Naive thymus-derived CD8-positive, alpha-beta T cell (primary cell): ENCODE measurements at places on chromosomes 5 and 9. TPM values are rescaled to one million over a fixed set of nuclear protein-coding genes. Genes with fewer than 3 reads are reported as not detected.

- DNase-seq = no peak
Observed at GRCh38 chr9:110650261-110650660, 18.3 kb upstream of the MUSK start.

GRCh38 chr5:71932131-71932654, 175.1 kb upstream of the MAP1B start:
- DNase-seq = no peak

SCGB3A2 gene
- not detected for total RNA-seq

- no peak for DNase-seq
Observed at GRCh38 chr5:75138689-75139088, 86.3 kb upstream of the GCNT4 start.

RUSC2 gene
- 1.5 TPM for total RNA-seq

GRCh38 chr5:150627731-150628545, 12.5 kb upstream of the SYNPO start:
- DNase-seq = no peak

GRCh38 chr9:121486043-121486442, 13.6 kb downstream of the GGTA1 start:
- no peak for DNase-seq

KIF12 gene
- total RNA-seq = not detected

DNA sequence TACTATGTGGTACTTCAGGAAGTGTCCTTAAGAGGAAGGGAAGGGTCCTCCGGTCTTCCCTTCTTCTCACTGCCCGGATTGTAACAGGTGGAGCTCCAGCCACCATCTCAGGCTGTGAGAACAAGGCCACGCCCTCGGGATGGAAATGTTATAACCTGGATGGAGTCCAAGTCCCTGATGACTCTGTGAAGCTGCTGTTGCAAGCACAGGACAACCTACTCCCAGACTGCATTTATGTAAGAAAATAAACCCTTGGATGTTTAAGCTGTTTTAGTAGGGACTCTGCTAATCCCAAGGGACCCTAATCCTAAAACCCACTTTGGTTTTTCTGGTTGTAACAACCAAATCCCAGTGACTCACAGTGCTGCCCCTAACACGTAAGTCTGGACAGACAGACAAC, 221.6 kb downstream of the ACTL7B start:
- DNase-seq = no peak

LIX1 gene
- not detected for total RNA-seq

TRPM3 gene
- total RNA-seq = not detected

- DNase-seq = no peak
Observed at GRCh38 chr5:68548959-68549676, 333.6 kb downstream of the PIK3R1 start.

- DNase-seq = no peak
Observed at GRCh38 chr9:136823136-136824046, 15.6 kb downstream of the RABL6 start.

GRCh38 chr9:95609426-95609825, 92.7 kb upstream of the PTCH1 start:
- DNase-seq = no peak

DNA sequence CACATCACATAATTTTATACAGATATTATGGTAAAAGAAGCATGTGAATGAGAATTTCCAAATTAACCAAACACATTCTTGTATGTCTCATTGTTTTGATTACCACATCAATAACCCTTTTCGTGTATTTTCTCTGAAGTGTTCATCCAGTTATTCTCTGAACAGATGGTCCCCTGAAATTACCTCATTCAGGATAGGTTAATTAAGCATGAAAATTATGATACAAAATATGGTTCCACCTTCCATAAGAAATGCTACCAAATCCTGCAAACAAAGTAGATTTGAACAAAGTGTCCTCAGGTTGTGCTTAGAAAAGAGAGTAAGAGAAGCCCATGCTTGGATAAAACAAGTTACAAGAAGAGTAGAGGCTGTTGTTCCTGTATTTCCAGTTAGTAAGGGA, 83.1 kb upstream of the LMNB1 start:
- no peak for DNase-seq

PCDHA1 gene
- total RNA-seq = not detected

- DNase-seq = no peak
Observed at GRCh38 chr5:2298781-2299180, 416.1 kb upstream of the IRX4 start.

FLT4 gene
- total RNA-seq = 40.6 TPM

- no peak for DNase-seq
Observed at GRCh38 chr9:31745468-31745867, 639.0 kb upstream of the ACO1 start.

GRCh38 chr9:99822109-99822805, 572 bp downstream of the NR4A3 start:
- peak; percentile 47 for DNase-seq

DNA sequence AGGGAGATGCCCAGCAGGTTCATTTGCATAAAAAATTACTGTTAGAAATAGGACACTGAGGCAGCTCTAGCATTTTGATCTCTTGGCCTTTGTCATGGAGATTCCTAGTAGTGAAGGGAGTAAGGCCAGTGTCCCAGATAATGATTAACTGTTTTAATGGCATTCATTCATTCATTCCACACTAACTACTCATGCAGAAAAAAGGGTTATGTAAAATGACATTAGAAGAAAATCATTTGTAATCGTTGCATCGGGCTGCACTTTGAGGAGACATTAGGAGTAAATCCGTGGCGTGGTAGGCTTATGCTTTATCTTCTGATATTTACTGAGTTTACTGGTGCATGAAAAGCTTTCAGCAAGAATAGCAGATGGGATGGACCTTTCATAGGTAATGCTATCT, 82.6 kb upstream of the GRHPR start:
- no peak for DNase-seq

DNA sequence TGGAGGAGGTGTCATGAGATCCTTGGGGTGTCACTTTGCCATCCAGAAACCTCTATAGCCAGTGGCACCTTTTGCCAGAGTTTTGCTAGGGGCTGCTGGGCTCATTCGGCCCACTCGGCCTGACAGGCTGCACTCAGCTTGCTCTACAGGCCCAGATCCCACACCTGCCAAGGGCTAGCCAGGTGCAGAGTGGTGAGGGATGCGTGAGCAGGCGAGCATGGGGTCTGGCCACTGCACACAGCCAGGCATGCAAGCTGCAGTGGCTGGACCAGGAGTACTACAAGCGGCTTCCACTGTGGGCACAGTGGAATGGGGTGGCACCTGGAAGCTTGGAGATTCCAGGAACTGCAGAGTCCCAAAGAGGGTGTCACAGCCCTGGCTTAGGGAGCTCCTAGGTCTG, 372.7 kb downstream of the CHSY3 start:
- DNase-seq = no peak

DNA sequence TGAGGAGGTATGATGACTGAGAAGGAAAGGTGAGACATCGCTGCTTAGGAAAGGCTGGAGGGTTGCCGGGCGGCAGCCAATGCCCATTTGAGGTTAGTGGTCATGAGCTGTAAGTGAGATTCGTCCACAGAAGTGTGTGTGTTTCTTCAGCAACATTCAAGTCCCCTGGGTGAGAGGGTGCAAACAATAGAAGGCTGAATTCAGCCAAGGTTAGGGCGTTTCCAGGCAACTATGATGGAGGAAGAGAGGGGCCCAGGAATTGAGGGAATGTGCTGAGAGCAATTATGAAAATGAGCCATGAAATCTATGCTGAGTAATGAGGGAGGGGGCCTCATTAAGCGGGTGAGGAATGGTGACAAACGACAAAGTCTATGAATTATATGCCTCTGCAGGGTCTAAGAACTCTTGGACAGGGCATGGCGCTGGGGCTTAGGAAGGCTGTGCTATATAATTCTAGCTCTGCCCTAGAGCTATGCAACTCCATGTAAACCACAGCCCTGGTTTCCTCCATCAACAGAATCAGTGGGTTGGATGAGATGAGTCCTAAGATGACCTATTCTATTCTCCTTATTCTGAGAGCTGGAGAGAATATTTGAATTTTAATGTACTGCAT, 96.0 kb downstream of the SLIT3 start:
- DNase-seq = no peak

GARIN3 gene
- total RNA-seq = not detected

GRCh38 chr9:107639426-107639825, 149.9 kb upstream of the KLF4 start:
- DNase-seq = no peak

DNA sequence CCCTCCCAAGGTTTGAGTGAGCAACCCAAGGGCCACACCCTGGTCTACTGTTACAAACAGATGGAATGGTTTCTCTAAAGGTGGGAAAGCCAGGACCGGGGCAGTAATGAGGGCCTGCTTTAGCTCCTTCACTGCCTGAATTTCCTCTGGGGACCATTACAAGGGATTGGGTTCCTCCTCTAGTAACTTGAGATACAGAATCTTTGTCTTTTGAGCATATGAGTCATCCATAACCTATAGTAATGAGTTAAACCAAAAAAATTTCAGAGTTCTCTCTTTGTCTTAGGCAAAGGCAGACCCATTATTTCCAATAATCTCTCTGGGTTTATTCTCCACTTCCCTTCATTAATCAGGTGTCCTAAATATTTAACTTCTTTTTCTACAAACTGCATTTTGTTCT, 618.8 kb downstream of the HINT1 start:
- DNase-seq = no peak

SMIM15 gene
- total RNA-seq = 39.4 TPM

SLC6A18 gene
- total RNA-seq = not detected

DNA sequence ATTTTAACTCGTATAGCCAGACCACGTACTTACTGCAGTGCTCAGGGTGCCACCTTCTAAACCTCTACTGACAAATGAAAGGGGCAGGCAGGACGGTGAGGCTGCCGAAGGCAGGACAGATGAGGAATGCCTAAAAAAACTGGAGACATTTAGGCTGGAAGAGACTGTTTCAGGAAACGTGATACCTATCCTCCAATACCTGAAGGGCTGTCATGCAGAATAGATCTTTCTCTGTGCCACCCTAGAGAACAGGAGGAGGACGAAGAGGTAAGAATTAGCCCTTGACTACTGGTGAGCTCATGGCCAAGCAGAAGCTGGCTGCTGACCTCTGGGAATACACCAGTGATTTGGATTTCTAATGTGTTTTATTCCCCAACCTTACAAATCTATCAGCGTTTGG, 139.4 kb downstream of the EFNA5 start:
- DNase-seq = no peak

DNA sequence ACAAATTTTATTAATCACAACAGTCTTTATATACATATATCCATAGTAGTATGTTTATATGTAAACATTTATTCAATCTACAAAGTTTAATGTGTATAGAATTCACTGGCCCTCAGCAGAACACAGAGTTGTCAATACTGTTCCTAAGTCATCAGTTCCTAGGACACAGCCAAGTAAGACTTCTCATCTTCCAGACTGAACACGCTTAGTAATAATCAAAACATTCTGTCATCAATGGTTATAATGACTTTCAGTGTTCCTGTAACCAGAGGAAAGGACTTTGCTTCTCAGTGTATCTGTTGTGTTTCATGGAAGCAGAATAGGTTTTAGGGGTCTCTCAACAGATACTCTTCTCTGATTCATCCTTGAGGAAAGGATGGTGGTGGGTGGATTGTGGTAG, 82.2 kb downstream of the SMIM23 start:
- DNase-seq = no peak

- no peak for DNase-seq
Observed at GRCh38 chr5:15010936-15011335, 139.4 kb upstream of the ANKH start.

GRCh38 chr5:110784901-110785300, 46.1 kb downstream of the SLC25A46 start:
- no peak for DNase-seq

DENND1A gene
- total RNA-seq = 14.3 TPM

DNA sequence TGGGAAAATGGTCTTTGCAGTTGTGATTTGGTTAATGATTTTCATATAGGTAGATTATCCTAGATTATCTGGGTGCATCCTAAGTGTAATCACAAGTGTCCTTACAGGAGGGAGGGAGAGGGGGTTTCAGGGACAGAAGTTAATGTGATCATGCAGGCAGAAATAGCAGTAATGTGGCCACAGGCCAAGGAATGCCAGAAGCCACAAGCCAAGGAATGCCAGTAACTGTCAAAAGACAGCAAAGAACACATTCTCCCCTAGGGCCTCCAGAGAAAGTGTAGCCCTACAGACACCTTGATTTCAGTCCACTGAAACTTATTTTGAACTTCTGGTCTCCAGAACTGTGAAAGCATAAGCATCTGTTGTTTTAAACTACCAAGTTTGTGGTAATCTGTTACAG, 2074.5 kb downstream of the MAT2B start:
- no peak for DNase-seq

DNA sequence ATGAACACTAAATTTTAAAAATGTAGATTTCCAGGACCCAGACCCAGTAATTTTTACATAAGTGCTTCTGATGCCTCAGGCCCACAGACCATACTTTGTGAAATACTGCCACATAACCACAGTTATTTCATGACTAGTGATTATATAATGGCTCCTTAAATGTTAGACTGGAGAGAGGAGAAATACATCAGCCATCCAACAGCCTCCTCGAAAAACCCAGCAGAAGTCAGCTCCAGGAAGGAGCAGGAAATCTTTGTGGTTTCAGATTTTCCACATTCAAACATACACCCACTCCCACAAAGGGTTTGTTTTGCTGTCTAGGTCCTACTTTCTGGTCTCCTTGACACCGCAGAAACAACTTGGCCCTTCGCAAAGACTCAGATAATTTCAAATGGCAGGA, 455.2 kb downstream of the DTWD2 start:
- DNase-seq = no peak

- DNase-seq = no peak
Observed at GRCh38 chr9:88995200-88995577, 3.9 kb downstream of the S1PR3 start.

DNA sequence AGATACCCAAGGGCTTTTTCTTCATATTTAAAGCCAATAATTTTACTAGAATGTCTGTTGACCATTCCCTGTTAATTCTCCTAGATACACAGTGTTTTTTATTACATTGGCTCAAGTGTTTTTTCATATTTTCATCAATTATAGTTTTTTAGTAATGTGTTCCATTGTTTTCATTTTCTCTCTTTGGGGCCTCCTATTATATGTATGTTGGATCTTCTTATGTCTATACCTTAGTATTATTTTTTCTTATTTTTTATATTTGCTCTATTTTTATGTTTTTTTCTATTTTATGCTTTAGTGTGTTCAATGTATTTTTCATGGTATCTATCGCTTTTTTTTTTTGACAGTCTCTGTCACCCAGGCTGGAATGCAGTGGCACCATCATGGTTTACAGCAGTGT, 7.5 kb downstream of the KIAA1958 start:
- no peak for DNase-seq

FOXI1 gene
- not detected for total RNA-seq

PLEKHG4B gene
- total RNA-seq = not detected

GRCh38 chr5:175554296-175554695, 75.9 kb downstream of the SFXN1 start:
- no peak for DNase-seq
